ENCODE measurements at places on chromosomes 5 and 9. TPM values are rescaled to one million over a fixed set of nuclear protein-coding genes. Genes with fewer than 3 reads are reported as not detected.

DNA sequence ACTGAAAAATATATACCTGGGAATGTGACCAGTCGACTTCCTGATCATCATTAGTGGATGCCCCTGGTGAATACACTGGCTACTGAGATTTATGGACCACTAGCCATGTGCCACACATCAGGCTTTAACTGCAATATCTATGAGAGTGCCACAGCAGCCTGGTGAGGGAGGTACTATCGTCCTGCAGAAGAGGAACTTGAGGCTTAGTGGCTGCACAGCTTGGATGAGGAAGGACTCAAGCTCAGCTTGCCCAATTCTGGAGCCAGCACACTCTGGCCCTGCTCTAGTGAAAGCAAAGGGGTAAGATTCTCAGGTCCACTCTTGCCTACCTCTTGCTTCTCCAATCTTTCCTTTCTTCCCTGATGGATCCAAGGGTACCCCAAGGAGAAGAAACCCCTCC, 129.3 kb downstream of the ENTREP1 start:
- DNase-seq = no peak

DNA sequence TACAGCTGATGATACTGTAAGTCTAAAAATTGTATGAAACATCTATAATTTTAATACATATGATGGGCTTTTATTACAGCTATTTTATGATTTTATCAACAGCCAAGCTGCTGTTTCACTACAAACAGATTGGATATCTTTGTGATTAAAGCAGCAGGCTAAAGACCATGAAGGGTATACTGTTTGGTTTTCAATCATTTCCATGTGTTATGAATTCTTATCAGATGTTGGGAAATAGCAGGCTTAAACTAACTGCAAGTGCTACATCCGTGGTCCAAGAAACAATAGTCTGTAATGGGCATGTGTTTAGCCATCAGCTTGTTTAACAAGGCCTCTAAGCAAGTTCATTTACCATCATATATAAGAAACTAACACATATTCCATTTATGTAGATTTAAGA, 107.5 kb downstream of the CWC27 start:
- no peak for DNase-seq

- no peak for DNase-seq
Measured at GRCh38 chr5:144093868-144094267, 76.6 kb downstream of the YIPF5 start.

GRCh38 chr5:79020861-79021561, 35.9 kb upstream of the ARSB start:
- DNase-seq = peak; percentile 60

DNA sequence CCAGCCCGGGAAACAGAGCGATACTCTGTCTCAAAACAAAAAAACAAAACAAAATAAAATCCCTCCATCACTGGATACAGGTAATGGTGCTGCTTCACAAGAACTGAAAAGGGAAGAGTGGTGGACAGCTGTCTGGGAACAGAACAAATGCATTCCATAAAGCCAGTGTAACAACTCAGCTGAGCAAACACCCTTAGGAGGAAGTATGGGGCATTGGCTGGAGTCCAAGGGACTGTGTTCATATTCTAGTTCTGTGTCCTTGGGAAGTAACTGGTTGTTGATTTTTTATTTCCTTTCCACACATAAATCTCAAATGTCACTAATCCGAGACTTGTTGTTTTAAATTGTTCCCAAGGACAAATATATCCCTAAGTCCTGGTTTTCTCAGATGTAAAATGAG, 38.3 kb downstream of the HTR1A start:
- DNase-seq = peak; percentile 88

DNA sequence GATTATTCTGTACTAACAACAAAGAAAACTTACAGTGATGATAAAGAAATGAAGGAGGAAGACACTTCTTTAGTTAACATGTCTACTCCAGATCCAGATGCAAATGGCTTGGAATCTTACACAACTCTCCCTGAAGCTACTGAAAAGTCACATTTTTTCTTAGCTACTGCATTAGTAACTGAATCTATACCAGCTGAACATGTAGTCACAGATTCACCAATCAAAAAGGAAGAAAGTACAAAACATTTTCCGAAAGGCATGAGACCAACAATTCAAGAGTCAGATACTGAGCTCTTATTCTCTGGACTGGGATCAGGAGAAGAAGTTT, 67.9 kb downstream of the VCAN start:
- DNase-seq = no peak

- no peak for DNase-seq
Measured at GRCh38 chr9:133430244-133430643, 8.1 kb downstream of the ADAMTS13 start.

- DNase-seq = peak; percentile 71
Measured at GRCh38 chr5:149448831-149449714, 70.0 kb upstream of the IL17B start.

DNA sequence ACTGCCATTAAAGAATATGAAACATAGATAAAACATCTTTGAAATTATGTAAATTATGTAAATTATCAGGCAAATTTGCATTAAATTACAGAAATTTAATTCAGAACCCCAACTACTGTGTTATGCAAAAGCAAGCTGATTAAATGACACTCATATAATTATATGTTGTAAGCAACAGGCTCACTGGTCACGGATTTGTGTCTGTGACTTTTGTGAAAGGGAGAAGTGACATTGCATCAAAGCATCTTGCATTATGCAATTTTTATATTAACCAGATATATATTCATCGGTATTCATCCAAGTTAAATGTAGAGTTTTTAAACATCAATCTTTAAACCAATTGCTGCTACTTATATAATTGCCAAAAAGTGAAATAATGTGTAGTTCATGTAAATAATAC, 13.0 kb upstream of the GLIPR2 start:
- no peak for DNase-seq

DNA sequence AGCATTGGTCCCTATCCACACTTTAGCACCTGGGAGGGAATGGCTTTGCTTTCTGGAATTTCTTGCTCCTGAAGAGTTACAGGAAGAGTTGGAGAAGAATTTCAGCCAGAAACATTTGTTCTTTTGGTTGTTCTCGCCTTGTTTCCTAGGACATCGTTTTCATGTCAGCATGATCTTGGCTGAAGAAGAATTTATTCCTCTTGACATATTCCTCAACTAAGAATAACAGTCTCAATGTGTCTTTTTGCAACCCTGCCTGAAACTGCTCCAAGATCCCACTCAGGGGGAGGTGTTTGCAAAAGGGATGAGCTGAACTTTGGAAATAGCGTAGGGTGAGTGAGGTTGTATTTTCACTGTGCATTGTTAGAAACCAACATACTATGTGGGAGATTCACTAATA, 26.1 kb downstream of the MAMDC2 start:
- no peak for DNase-seq

Gene OR1Q1
- not detected for total RNA-seq

Gene CDH9
- total RNA-seq = not detected

Gene SHOC1
- not detected for total RNA-seq

All from colonic mucosa (tissue), 4 donors.